ENCODE measurements at places on chromosomes 13 and 19. TPM values are rescaled to one million over a fixed set of nuclear protein-coding genes. Genes with fewer than 3 reads are reported as not detected.

Gene PRODH2
- total RNA-seq: not detected

- DNase-seq: no peak
Measured at GRCh38 chr13:38535261-38535660, 151.6 kb upstream of the FREM2 start.

Gene SLAIN1
- 10.5 TPM for total RNA-seq

GRCh38 chr13:112820318-112820717 lies 130.5 kb downstream of the ATP11A start:
- DNase-seq: no peak

DNA sequence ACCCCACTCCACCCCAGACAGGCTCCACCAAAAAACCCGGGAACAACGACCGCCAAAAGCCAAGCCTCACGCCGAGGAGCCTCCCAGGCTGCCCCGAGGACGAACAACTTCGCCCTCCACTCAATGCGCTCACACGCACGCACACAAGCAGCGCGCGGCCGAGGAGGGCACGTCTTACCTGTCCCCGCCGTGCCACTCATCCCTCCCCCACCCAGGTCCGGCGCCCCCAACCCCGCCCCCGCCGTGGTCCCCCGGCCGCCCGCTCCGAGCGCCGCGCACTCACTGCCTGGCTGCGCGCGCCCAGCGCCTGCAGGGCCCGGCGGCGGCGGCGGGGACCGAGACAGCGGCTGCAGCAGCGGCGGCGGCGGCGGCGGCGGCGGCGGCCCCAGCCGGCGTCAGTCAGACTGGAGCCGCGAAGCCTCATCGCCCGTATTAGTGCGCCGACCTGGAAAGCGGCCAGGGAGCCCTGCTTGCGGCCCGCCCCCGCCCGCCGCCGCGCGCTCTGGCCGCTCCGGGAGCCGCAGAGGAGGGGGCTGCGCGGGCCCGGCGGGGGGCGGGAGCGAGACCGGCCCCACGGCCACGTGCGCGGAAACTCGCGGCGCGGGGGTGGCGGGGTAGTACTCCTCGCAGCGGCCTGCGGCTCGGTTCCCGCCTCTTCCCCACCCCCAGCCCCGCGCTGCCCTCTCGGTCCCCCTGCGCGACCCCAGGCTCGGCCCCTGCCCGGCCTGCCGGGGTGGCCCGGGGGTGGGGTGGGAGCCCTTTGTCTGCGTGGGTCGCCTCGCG lies at the start of gene SMAD9:
SMAD9 (minus strand) TSS at position 406 of the 783 bp plus-strand sequence. CDS start 40,549 bp downstream, outside the sequence.
- DNase-seq: peak; percentile 52

Gene CRX
- not detected for total RNA-seq

DNA sequence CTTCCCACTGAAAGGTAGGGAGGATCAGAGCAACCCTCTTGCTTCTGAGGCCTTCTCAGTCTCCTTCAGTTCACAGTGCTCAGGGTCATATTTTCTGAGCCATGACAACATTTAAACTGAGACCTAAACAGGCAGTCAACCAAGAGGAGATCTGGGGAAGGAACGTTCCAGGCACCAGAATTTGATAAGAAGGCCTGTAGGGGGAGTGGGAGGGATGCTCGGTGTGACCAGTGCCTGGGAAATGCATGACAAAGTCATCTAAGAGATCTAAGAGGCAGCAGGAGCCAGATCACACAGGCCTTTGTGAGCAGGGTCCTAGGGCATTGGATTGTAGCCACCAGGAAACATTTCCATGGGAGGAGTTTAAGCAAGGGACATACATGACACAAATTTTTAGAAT lies 71.6 kb downstream of the SHISA2 start:
- DNase-seq: no peak

Gene RGS9BP
- 0.42 TPM for total RNA-seq

- DNase-seq: no peak
Measured at GRCh38 chr13:36436811-36437210, 4.5 kb downstream of the CCNA1 start.

DNA sequence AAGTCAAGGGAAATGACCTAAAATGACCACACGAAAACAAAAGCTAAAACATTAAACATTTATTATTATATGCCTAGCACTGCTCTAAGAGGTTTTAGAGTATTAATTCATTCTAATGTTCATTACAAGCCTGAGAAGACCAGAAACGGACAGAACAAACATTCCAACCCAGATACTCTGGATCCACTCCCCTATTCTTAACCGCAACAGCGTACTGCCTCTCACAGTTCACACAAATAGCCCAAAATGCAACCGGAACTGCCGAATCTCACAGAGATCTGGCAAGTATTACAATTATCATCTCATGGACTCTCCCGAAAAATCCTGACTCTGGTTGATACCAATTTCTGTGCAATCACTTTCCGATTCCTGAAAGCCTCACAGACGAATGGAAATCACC lies 1.4 kb downstream of the ZNF780B start:
- DNase-seq: no peak

DNA sequence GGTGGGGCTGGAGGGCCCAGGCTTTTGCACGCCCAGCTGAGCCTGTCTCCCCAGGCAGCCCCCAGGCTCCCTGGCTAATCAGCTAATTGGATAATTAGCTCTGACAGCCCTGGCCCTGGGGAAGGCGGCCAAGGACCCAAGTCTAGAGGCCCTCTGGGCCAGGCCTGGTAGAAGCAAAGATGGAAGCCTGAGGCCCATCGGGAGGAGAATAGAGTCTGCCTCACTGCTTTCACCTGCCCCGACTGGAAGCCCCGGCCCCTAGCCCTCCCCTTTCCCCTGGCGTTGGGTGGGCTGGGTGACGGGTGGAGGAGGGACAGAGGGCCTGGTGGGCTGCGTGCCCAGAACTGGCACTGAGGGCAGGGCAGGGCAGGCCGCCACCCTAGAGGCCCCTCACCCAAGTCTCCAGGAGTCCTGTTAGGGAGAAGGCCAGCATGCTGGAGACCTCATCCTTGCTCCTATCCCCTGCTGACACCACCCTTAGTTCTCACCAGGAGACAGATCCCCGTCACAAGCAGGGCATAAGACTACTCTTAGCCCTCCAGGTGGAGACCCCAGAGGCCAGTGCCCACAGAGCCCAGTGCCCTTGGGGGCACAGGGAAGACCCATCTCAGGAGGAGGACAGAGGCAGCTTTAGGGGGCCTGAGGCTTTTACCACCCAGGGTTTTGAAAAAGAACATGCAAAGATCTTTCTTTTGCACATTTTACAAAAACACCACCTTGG lies 12.0 kb downstream of the LYL1 start:
- no peak for DNase-seq

- no peak for DNase-seq
Measured at GRCh38 chr13:39036212-39036611, 1.7 kb downstream of the PROSER1 start.

Gene TEX101
- not detected for total RNA-seq

GRCh38 chr13:112831196-112831595 lies 137.8 kb upstream of the MCF2L start:
- DNase-seq: no peak

Gene PCCA
- total RNA-seq: 51.6 TPM

DNA sequence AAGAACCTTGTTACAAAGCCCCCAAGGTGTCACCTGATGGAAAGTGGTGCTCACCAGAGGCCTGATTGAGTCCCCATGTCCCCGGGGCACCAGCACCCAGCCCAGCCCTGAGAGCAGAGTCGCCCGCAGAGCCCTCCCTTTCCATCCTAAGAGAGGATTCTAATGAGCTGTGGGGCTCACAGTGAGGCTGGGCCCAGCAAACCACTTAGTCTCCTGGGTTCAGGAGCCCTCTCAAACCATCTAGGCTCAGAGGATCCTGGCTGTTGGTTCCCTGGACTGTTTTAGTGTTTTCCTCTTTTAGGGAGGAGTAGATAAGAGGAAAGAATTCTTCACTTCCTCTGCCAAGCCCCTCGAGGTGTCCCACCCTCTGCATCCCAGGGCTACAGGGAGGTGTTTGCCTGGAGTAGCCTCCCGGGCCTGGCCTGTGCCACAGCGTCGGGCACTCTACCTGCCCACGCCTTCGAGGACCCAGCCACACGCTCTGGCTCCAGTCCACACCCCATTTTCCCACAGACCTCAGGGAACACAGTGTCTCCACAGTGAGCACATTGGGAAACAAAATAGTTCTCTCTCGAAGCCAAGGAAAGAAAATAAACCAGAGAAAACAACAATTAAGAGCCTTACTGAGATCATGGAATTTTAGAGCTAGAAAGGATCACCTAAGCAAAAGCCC lies 34.4 kb downstream of the DHRS12 start:
- no peak for DNase-seq
